T-helper 17 cell (primary cell): ENCODE measurements at places on chromosomes 5 and 9.

GRCh38 chr5:68316469-68316868 is 100.9 kb downstream of the PIK3R1 start:
- no peak for DNase-seq

DNA sequence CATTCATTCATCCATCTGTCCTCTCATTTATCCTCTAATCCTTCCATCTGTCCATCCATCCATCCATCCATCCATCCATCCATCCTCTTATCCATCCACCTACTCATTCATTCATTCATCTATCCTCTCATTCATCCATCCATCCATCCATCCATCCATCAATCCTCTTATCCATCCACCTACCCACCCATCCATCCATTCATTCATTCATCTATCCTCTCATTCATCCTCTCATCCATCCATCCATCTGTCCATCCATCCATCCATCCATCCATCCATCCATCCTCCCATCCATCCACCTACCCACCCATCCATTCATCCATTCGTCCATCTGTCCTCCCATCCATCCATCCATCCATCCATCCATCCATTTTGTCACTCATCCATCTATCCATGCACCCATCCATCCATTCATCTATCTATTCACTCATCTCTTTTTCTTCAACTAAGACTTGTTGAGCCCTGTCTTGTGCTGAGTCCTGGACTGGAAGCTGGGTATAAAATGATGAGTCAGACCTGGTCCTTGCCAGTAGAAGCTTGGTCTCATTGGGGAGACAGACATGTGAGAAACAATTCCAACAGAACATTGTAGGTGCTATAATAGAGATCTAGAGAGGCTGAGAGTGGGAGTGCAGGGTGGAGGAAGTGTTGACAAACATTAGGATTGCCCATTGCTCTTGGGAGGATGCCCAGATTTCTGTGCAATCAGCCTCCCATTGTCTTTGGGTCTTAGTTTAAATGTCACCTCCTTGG is 55.0 kb upstream of the IER5L start:
- no peak for DNase-seq

DNA sequence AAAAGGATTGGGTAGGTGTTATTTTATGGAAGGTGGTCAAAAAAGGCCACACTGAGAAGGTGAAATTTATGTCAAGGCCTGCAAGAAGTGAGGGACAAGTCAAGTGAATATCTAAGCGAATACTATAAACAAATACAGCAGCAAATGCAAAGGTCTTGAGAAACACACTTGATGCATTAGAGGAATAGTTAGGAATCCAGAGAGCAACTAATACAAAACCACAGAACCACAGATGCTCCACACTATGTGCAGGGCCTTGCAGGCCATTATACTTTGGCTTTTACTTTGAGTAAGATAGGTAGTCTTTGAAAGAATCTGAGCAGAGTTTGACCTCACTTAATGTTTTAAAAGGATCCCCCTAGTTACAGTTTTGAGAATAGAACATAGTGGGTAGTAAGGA is 4.6 kb downstream of the ZNF622 start:
- no peak for DNase-seq

- no peak for DNase-seq
These were observed 126.0 kb upstream of the IL12B start for GRCh38 chr5:159456261-159456660.
